ENCODE measurements at places on chromosomes 6 and 20. TPM values are rescaled to one million over a fixed set of nuclear protein-coding genes. Genes with fewer than 3 reads are reported as not detected.

UNC93A gene
- not detected for total RNA-seq

BICRAL gene
- 5.1 TPM for total RNA-seq

HLA-DQA1 gene
- total RNA-seq = not detected

SPATA25 gene
- 1.1 TPM for total RNA-seq

EMILIN3 gene
- under 0.01 TPM for total RNA-seq

ARFGEF3 gene
- 1.7 TPM for total RNA-seq

Data from dermis lymphatic vessel endothelial cell (primary cell).